ENCODE measurements at places on chromosomes 3 and 15.

DNA sequence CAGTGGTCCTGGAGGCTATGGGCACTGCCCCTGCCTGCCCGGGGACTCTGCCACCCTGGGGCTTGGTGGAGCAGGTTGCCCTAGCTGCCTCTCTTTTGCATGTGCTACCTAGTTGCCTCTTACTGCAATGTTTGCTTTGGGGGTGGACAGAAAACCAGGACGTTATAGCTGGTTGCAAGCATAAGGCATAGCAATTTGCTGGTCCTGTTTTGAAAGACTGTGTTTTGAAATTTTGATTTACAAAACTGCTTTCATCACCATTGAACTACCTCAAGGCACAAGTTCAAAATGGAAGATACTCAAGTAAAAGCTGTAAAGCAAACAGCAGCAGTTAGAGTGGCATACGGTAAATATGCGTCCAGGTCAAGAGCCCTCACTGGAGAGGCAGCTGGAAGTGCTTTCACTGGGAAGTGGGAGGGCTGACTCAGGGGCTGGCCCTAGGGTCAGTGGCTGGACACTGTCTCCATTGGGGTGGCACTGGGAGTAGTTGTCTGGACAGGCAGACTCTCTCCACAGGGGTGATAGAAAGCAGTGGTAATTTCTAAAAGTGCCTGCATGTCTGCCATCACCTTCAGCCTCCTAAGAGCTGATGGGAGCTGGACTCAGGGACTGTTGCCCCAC lies 138.1 kb downstream of the CHDH start:
- DNase-seq, result no peak

GRCh38 chr3:173823911-173824460 lies 426.4 kb downstream of the NLGN1 start:
- no peak for DNase-seq

- no peak for DNase-seq
Observed at GRCh38 chr15:96896766-96897165, 566.3 kb downstream of the NR2F2 start.

- DNase-seq, result no peak
Observed at GRCh38 chr15:61070111-61070901, 158.8 kb downstream of the RORA start.

DNA sequence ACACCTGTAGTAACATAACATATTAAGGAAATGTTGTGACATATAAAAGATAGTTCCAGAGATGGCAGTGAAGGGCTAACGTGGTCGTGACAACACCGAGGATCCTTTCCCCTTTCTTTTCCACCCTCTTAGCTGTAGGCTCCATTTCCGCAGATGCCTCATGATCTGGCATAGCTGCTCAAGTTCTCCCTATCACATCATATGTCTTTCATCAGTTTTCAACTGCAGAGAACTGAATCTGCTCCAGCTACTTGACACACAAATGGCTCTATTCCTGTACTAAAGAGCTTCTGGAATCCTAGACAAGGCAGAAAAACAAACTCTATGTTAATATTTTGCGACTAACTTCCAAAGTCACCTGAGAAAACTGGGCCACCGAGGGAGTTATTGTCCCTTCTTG lies 275.0 kb upstream of the SLCO3A1 start:
- DNase-seq, result no peak

DNA sequence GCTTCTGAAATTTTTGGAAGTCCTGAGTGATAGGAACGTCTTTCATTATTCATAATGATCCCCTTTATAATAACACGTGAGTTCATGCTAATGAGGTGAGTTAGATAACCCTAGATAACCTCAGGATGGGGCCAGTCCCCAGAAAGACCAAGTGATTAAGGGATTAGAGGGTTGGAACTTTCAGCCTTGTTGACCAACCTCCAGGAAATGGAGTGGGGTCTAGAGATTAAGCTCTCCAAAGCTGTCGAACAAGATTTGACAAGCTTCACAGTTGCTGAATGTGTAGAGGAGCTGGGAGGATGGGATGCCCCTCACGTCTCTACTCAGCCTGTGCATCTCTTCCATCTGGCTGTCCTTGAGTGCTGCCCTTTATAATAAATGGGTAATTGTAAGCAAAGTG lies 107.1 kb downstream of the ZMAT3 start:
- no peak for DNase-seq

GRCh38 chr15:93466380-93466779 lies 377.4 kb upstream of the RGMA start:
- DNase-seq, result no peak

GRCh38 chr3:185341616-185342458 lies 21.1 kb upstream of the MAP3K13 start:
- DNase-seq, result no peak

- DNase-seq, result peak; percentile 26
Observed at GRCh38 chr3:9452417-9452816, 55.0 kb downstream of the SETD5 start.

DNA sequence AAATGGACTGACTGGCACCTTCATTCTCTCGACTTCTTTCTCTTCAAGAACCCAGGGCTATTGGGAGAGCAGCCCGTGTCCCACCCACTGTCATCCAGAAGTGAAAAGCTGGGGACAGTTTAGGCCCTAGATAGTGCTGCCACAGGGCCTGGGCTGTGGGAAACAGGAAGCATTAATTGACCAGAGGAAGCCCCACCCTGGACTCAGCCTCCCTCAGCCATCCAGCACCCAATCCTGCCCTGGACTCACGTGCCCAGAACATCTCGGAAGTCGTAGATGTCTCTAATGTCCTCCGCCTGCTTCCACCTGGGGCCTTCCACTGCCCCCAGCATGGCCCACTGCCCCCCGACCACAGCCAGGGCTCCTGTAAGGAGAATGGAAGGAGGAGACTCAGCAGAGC lies 2.3 kb downstream of the CAMK1 start:
- peak; percentile 53 for DNase-seq

- DNase-seq, result no peak
Observed at GRCh38 chr15:87743562-87743961, 513.0 kb downstream of the NTRK3 start.

DNA sequence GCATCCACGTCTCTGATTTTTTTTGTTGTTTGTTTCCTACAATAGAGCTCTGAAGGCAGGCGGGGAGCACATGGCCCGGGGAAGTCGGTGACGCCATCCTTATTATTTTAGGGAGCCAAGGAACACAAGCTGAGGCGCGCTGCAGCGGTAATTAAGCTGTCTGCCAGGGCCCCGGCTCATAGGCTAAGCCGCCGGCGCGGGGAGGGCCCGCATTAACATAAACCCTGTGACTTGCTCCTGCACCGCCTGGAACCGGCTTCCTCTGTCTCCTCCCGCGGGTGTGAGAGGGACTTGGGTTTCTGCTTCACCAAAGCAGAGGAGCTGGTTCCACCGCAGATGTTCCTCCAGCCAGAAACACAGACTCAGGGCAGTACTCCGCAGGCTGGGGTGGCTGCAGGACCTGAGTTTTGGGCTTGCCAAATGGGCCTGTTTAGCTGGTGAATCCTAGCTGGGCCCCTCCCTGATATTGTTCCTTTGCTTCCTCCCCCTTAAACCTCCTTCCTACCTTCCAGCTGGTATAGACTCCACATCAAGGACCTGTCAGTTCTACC lies 25.3 kb downstream of the ANP32A start:
- DNase-seq, result peak; percentile 86

DNA sequence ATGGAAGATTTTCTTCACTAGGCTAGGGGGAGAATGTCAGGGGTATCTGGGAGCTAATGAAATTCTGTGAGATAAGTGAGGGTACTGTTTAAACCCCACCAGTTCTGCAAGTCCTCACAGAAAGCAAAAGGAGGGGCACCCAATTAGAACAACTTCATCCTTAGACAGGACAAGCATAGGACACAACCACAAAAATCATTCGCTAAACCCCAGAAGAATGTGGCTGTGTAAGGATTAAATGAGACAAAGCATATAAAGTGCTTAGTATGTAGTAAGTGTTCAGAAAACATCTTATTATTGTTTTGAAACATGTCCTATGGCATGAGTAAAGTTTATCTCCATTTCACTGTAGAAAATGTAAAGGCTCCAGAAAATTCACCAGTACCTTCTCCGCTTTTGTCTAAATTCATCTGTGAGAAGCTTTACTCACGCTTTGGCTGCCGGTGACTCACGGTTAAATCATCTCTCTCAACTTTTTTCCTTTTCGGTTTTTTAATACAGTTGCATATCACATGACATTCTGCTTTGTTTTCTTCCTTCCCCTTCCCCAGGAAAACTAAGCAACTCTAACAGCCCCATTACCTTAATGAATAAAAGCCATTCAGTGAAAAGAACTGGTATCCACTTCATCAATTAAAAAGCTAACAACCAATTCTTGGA lies 1.7 kb downstream of the CLRN1 start:
- DNase-seq, result peak; percentile 21

- no peak for DNase-seq
Observed at GRCh38 chr15:63872759-63873510, 39.2 kb upstream of the HERC1 start.

- DNase-seq, result no peak
Observed at GRCh38 chr15:62440362-62441105, 275.4 kb upstream of the C2CD4B start.

- no peak for DNase-seq
Observed at GRCh38 chr3:140219291-140219690, 284.3 kb downstream of the CLSTN2 start.
